Stimulated activated CD8-positive, alpha-beta memory T cell treated with anti-CD3 and anti-CD28 coated beads, Interleukin-7, amount 100 ng/mL, for 1 hour (primary cell): ENCODE measurements at places on chromosomes 2 and 18.

DNA sequence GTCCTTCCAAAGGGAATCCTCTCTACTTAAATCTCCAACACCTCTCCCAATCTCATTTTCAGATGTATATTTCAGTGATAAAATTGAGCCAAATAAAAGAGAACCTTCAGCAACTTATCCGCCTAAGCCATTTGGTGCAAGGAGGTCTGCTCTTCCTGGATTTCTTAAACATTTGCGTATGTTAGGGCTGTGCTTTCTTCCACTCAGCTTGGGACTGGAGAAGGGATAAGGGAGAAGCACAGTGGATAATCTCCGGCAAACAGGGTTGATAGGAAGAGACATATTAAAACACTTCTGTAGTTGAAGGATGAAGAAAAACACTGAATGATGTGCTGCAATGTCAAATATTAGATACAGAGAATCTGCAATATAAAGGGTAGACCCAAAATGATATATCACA lies 796.2 kb downstream of the KCNJ3 start:
- no peak for DNase-seq

DNA sequence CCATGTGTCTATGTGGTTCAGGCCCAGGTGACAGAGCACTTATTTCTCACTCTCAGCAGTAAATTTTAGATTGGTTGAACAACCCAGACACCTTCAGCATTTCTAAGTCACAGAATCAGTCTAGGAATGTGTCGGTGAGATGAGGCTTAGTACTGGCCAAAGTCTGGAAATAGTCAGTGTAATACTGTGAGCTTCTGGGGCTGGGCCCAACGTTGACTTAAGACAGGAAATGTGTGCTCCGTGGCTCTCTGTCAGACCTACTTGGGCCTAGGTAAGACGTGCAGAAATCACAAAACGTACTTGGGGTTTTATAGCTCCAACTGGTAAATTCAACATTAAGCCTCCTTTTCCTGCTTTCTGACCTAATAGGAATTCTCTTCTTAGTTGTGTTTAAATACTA lies 160.3 kb upstream of the COL3A1 start:
- DNase-seq: no peak

GRCh38 chr2:118668431-118669424 lies 178.7 kb downstream of the EN1 start:
- no peak for DNase-seq

- no peak for DNase-seq
These were observed 20.8 kb downstream of the PXDN start for GRCh38 chr2:1723397-1724042.
